ENCODE measurements at places on chromosomes 2 and 18. TPM values are rescaled to one million over a fixed set of nuclear protein-coding genes. Genes with fewer than 3 reads are reported as not detected.

Gene CHRNA1
- not detected for total RNA-seq

Gene THUMPD2
- total RNA-seq, result 2.2 TPM

Gene SERPINB8
- 4.0 TPM for total RNA-seq

Gene MOGAT1
- 10.2 TPM for total RNA-seq

Gene PRPF40A
- total RNA-seq, result 31.3 TPM

Gene ANKRD36B
- total RNA-seq, result 2.2 TPM

- no peak for DNase-seq
Measured at GRCh38 chr2:222298311-222299150, at the start of gene PAX3. TSS of gene PAX3 (minus strand) at chr2:222298998. CDS start at chr2:222298615, 383 bp downstream.

DNA sequence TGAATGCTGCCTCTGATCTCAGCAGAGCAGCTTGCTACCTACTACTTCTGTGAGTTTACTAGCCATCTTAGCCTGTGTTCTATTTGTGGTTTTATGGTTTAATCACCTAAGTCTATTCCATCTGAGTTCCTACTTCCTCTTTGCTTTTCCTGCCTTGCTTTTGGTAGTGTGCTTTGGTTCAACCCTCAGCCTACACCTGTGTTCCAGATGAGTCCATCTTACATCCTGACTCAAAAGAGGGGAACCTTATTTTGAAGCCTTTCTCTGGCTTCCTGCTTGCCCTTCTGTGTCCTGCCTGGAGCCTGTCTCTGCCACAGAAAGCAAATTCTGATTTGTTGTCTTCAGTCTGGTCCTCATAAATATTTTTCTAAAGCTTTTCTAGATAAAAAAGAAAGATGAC is 530.3 kb upstream of the MEX3C start:
- no peak for DNase-seq

GRCh38 chr2:142944721-142945120 is 67.3 kb downstream of the KYNU start:
- no peak for DNase-seq

DNA sequence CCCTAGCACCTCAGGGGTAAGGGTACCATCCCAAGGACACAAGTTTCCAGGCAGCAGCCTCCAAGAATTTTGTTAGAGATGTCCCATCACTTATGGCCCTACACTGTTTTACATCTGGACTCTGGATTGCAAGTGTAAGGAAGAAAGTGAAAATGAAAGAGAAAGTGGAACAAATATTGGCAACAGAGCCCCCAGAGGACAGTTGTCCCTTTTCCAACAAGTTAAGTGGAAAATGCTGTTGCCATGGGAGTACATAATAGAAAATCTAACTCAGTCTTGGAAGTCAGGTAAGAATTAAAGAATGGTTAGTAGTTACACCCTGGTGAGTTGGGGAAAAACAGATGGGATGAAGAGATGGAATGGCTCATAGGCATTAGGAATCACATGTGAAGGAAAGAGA is 50.6 kb downstream of the TTC21B start:
- DNase-seq, result no peak

DNA sequence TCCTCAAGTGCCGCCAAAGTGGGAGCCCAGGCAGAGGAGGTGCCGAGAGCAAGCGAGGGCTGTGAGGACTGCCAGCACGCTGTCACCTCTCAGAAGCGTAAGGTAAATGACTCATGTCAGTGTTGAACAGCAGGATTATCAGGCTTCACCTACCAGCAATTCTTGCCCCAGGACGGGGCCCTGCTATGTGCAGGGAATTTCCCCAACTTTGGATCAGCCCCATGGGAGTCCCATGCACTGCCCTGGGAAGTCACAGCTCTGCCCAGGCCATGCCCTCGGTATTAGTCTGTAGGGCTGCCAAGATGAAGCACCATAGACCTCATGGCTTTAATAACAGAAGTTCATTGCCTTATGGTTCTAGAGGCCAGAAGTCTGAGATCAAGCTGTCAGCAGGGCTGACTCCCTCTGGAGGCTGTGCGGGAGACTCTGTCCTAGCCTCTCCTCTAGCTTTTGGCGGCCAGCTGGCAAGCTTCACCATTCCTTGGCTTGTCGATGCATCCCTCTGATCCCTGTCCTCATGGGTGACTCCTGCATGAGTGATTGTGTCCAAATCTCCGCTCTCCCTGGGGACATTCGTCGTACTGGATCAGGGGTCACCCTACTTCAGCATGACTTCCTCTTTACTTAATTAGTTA is 55.9 kb downstream of the TRPM8 start:
- DNase-seq, result no peak

DNA sequence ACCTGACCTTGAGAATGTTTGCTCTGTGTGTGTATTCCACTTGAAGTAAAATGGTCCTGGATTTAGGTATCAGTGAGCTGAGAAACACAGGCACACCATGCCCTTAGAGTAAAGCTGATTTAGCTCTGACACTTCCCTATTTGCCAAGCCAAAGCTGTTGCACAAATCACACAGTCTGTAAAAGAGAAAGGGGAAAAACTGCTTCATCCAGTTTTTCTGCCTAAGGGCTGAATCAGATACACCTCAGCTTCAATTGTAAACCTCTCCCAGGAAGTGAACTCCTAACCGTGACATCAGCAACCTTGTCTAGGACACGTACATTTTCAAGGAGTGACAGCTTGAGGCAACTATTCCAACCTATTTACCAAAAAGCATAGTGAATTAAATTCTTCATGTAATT is 150.4 kb downstream of the NR4A2 start:
- DNase-seq, result no peak

- no peak for DNase-seq
Measured at GRCh38 chr2:239586651-239587310, 186.0 kb upstream of the HDAC4 start.

DNA sequence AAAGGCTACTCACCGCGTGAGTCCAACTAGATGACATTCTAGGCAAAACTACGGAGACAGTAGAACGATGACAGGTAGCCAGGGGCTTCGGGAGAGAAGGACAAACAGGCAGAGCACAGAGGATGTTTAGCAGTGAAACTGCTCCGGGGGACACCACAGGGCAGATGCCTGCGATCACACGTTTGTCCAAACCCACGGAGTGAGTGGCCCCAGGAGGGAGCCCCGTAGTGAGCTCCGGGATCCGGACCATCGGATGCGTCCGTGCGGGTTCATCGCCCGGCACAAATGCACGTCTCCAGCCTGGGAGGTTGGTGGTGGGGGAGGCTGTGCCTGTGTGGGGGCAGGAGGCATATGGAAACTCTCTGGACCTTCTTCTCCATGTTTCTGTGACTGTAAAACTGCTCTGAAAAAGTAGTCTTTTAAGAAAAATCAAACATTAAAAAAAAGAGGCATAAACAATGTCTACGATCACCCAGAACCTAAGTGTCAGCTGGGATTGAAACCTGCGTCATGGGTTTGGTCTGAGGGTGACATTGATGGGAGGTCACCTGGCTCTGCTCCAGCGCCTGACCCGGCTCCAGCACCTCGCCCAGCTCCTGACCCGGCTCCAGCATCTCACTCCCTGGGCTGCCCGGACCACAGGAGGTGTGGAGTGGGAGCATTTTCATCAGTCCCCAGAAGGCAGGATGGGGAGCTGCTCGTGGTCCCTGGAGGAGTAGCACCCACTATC is 83.0 kb upstream of the CTDP1 start:
- DNase-seq, result no peak

- no peak for DNase-seq
Measured at GRCh38 chr2:104804148-104804890, 49.6 kb upstream of the POU3F3 start.

DNA sequence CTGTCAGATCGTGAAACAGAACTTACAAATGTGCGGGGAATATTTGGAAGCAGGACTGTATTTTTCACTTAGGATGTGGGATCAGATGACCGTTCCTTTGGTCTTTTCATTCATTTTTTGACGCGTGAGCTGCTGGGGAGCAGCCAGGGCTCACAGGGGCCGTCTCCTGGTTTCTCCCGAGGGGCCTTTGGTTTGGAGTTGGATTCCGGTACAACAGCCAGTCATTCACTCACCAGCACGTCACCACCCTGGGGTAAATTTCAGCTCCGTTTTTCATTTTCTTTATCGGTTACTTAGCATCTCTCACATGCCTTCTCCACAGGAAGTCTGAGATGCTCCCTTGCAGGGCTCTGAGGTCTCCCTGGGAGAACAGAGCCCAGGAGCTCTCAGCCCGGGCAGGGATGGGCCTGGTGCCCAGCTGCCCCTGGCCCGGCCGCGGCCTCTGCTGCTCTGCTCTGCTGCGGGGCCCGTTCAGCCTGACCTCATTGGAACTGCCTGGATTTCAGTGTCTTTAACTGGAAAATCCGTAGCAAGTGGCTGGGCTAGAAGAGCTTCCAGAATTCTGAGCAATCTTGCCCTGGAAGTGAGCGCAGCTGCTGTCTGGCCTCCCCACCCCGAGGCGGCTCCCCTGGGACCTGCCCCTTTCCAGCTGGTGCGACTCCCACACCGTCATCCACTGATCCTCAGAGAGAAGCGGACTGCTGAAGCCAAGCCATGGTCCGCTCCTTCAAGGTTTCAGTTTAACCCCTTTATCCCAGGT is 335.6 kb downstream of the EIPR1 start:
- peak; percentile 39 for DNase-seq

GRCh38 chr2:218983263-218983933 is 1.6 kb downstream of the FEV start:
- no peak for DNase-seq

DNA sequence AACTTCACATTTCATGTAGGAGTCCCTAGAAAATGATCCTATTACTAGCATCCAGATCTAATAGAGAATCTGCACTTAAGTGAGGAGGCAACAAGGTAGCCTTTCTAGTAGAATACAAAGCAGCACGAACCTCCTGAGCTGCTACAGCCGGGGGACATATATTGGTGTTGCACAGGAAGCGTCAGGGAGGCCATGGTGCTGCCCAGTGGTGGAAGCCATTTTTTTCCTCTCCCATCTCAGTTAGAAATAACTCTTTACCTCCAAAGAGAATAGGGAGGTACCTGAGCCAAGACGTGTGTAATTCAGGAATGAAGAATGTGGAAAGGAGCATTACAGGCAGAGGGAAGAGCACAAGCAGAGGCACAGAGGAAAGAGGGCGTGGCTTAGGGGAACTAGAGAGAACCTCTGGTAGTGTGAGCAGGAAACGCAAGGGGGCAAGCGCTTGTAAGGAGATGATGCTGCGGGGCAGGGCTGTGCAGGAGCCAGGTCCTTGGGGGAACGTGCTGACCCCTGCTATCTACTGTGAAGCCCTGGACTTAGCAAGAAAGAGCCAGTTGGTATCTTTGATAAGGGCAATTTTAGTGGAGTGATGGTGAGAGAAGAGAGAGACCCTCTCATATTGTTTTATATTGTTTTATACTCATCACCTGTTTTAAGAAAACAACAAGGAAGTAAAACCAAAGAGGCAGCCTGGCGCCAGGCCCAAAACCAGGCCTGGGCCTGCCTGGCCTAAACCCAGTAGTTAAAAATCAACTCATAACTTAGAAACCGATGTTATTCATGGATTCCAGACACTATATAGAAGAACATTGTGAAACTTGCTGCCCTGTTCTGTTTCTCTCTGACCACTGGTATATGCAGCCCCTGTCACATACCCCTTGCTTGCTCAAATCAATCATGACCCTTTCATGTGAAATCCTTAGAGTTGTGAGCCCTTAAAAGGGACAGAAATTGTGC is 50.0 kb upstream of the TTC39C start:
- DNase-seq, result no peak

DNA sequence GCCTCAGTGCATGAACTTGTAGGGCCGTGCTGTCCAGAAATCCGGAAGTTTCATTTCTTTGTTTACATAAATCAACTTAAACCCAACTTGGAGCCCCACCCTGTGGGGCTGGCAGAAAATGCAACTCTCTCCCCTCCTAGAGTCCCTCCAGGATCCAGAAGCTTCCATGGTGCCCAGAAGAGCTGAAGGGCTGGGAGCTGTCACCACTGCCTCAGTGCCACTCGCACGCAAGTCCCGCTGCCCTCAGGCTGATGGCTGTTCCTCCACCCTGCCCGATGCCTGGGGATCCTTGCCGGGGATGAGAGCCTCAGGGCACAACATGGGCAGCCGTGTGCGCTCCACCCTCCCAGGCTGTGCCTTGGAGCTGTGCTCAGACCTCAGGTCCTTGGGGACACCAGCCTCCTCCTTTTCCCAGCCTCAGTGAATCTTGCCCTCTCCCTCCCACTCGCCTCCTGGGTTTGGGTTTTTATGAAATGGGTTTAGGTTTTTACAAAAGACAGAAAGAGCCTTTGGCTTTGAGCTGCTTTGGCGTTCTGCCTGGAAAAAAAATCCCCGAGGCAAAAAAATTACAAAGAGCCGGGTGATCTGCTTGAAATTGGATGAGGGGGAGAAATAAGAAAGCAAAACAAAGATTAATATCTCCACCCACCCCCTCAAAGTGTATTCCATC is 155.2 kb downstream of the TWIST2 start:
- DNase-seq, result no peak

- DNase-seq, result no peak
Measured at GRCh38 chr18:69935319-69936190, 12.1 kb downstream of the CD226 start.

- no peak for DNase-seq
Measured at GRCh38 chr2:38740851-38741731, 10.1 kb downstream of the SRSF7 start.

- DNase-seq, result no peak
Measured at GRCh38 chr2:147181351-147182029, 663.3 kb upstream of the ACVR2A start.

GRCh38 chr2:75545922-75546321 is 14.8 kb downstream of the EVA1A start:
- DNase-seq, result no peak

GRCh38 chr2:13607139-13607538 is 890.4 kb downstream of the TRIB2 start:
- DNase-seq, result no peak

DNA sequence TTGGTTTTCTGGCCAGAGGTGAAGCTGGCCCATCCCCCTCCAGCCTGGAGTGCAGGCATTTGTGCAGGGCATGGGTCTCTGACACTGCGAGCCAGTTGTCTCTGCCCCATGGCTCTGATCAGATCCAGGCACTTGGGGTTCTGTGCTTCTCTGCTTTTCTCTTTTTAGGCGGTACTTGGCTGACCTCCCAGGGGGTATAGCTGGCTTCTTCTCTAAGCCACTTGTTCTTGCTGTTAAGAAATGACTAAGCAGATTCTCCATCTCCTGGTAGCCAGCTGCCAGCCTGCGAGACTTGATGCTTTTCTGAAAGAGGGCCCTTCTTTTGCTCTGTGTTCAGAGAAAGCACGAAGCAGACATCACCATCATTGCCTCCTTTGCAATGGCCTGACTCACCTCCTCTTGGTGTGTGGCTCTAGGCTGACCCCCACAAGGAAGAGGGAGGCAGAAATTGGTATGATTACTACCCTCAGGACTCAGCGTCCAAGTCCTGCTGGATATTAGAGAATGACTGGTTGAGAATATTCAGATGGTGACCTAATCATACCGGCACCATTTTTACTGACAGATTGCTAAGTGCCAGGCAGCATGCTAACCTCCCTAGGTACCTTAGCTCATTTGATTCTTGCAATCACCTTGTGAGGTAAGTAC is 32.7 kb downstream of the TNP1 start:
- no peak for DNase-seq

DNA sequence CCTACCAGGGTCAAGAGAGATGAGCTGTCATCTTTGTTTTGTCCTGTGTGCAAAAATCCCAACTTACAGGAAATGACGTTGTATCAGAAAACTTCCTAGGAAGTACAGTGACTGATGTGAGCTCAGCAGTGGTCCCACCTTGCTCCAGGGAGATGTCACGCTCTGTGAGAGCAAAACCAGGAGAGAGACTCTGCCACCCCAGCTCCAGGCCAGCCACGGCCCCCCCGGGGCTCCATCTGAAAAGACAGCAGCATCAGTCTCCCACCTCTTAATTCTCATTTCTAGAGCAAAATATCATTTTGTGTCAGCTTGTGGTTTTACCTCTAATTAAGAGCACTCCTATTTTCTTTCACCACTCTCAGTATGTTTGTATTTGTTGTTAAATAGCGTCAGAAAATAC is 57.5 kb downstream of the MYL12B start:
- no peak for DNase-seq
